ENCODE measurements at places on chromosomes 13 and 19. TPM values are rescaled to one million over a fixed set of nuclear protein-coding genes. Genes with fewer than 3 reads are reported as not detected.

- DNase-seq: no peak
Observed at GRCh38 chr13:107941345-107942029, 273.8 kb downstream of the LIG4 start.

DNA sequence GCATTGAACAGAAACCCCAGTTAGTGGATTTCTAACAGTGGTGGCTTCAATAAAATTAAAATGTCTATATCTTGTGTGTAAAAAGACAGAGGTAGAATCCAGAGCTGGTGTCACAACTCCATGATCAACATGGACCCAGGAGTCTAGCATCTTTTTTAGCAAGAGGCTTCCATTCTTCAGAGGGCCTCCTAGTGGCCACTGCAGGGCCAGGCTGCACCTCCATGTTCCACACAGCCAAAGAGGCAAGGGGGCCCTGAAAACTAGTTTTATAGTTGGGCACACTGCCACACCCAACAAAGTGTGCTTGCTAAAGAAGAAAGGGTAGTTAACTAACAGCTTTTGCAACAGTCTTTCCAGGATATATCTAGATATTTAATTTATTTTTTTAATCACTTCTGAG, 12.9 kb downstream of the N4BP2L1 start:
- DNase-seq: no peak

DNA sequence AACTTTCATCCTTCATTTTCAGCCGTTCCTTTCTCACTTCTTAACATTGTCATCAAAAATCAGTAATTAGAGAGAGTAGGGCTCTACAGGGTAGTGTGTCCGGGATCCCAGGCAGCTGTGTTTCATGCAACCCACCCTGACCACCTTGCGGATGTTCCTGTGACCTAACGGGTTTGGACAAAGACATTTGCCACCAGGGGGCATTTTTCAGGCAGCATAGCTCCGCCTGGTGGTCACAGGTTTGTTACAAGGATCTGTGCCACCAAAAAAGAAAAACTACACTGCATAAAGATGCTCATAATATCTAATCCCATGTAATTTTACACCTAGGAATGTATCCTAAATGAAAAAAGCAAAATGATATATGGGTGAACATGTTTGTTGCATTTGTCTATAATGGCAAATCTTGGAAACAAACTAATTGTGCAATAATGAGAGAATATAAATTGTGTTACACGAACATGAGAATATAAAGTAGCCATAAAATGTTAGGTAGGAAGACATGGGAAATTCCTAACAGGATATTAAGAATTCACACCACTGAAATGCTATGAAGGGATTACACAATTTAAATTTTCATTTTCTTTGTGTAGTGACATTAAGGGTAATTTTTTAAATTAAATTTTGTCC, 123.0 kb downstream of the SLC7A1 start:
- DNase-seq: peak; percentile 34

DNA sequence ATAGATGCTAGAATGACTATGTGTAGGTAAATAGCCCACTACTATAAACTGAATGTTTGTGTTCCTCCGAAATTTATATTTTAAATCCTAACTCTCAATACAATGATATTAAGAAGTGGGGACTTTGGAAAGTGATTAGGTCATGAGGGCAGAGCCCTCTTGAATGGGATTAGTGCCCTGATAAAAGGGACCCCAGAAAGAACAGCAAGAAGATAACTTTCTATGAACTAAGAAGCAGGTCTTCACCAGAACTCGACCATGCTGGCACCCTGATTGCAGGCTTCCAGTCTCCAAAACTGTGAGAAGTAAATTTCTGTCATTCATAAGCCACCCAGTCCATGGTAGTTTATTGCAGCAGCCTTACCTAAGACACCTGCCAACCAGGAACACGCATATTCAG, 33.9 kb downstream of the OXGR1 start:
- no peak for DNase-seq

The C1QTNF9 gene
- not detected for total RNA-seq

Data from glomerular endothelial cell (primary cell).